NCI-H1436 treated with DMSO at 0.1 percent for 48 hours (cell line): ENCODE measurements at places on chromosomes 1 and 21.

DNA sequence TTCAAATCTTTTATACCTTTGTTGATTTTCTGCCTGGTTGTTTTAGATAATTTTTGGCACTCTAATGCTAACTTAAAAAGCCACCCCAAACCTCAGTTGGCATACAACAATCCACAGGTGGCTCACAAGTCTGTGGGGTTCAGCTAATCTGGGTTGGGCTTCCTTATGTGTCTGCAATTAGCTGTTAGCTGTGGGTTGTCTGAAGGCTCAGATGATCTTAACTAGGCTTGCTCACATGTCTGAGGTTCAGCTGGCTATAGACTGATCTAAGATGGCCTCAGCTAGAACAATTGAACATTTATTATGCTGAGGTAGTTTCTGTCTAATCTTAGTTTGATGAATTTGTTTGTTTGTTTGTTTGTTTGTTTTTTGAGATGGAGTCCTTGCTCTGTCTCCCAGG lies 44.9 kb upstream of the ADAR start:
- no peak for DNase-seq

GRCh38 chr1:212743901-212744475 lies 44.3 kb upstream of the BATF3 start:
- no peak for DNase-seq

DNA sequence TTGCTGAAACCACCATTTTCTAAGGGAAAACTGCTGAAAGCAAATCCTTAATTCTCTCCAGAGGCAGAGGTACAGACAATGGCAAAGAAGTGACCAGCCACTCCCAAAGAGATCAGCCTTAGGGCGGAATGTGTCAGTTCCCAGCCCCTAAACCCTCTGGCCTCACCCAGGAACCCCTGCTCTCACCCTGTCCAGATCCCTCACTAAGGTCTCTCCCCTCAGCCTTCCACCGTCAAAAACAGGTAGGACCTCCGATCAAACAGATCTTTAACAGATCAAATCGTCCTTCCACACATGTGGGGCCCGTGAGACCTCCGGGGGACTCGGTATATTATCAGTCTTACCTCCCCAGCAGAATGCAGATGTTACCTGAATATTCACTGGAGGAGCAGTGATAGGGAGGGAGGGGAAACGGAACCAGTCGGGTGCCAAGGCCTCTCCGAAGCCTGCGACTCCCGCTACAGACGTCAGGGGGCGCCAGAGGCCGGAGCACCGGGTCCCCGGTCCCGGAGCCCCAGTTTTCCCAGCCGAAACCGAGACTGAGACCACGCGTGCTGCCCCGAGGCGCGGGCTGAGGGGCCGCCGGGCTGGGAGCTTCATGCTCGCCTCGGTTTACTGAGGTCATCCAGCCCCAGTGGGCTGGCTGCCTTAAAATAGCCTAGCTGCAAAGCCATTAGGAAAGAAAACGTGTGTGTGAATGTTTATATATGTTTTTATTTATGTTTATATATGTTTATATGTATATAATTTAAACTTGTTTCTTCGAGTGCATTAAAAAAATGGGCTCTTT lies 23.6 kb downstream of the GPA33 start:
- DNase-seq: no peak

- DNase-seq: no peak
These were observed 36.3 kb upstream of the MAGOH start for GRCh38 chr1:53274541-53275185.

GRCh38 chr1:201288765-201289164 lies 5.5 kb downstream of the PKP1 start:
- no peak for DNase-seq

DNA sequence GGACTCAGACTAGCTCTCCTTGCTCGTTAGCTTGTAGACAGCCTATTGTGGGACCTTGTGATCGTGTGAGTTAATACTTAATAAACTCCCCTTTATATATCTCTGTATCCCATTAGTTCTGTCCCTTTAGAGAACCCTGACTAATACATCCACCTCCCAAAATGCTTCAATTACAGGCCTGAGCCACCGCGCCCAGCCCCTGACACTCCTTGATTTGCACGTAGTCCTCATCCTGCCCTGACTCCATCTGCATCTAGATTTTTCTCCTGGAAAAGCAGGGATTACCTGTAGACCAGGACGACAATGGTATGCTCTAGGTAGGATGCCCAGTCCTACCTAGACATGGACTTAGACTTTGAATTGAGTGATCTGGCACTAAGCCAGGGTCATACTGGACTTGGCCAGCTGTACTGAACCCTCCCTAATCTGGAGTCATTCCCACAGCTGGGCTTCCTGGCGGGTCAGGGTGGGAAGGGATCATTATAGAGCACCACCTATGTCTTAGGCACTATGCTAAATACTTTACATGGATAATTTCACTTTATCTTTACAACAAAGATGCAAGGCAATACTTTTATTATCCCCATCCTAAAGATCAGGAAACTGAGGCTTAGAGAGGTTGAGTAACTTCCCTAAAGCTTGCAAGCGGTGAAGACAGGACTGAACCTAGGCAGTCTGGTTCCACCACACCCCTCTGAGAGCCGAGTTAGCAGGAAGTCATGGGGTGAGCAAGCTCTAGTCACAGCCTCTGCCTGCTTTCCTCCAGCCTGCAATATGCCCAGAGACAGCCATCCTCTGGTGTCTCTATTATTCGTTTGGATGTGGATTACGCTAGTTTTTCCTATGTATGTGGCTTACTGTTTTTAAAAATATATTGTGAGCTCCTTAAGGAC lies 89.4 kb downstream of the DTL start:
- DNase-seq: no peak
